ENCODE measurements at places on chromosomes 2 and 18.

GRCh38 chr18:56815926-56816325, 164.8 kb downstream of the WDR7 start:
- no peak for DNase-seq

DNA sequence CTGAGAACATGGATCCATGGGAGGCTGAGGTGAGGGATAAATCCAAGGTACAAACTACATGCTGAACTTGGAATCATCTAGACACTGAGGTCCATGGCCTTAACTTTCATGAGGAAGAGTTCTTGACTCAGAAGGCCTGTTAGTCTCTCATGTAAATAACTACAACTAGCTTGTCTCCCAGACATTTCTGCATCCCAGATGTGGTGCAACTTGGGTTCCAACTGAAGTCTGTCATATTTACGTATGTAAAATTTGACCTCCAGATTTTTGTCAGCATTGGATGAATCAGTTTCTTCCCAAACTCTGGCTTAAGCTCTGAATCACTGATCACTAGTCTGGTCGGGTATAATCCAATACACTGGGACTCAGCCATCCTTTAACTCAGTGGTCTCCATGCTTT, 306.9 kb downstream of the PDE11A start:
- DNase-seq = no peak

DNA sequence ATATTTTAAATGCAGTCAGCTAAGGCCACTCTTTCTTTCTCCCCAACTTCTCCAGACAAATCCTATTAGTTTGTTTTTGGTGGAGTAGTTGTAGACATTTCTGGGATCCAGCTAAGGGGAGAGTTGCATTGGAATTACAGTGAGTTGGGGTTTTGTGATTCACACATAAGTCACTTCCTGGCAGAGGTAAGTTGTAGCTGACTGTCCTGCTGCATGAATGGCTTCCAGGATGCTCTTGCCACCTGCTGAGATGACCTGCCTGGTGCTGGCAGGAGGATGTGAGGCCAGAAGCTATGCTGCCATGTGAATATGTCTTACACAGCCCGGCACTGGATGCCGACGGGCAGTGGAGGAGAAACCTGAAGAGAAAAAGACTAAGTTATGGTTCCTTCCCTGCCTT, 243.7 kb downstream of the TDRD15 start:
- no peak for DNase-seq

DNA sequence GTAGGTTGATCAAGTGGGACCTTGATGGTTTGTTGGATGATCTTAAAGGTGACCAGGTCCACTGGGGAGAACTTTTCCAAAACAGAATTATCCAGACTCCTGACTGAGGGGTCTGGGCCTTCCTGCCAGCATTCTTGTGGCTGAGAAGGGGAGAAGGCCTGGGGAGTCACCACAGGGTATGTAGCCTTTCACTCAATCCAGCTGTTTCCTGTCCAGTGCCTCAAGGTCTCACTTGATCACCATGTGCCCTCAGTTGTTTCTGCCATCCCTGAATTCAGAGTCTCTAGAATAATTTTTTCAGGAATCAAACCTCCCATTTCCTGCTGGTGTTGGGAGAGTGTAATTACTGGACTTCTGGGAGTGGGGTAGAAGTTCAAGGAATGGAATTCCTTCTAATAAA, 54.4 kb upstream of the TANC1 start:
- no peak for DNase-seq

GRCh38 chr18:939166-939565, 34.5 kb downstream of the ADCYAP1 start:
- no peak for DNase-seq

GRCh38 chr2:105262651-105263091, 21.1 kb downstream of the GPR45 start:
- DNase-seq = no peak

DNA sequence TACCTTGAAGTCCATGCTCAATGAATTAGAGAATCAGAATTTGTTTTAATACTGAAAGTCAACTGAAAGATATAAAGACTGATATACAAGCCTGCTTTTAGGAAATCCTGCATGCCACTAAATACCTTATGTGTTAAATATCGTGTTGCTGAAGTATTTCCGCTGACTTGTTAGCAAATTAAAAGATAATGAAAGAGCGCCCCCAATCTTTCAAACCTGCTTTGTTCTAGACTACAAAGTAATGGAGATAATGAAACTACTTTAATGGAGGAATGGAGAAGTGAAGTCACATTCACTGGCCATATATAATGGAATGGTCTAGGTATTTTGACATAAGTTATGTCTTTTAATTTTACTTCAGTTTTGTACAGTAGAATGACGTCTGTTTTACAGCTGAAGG, 95.7 kb downstream of the ASXL3 start:
- DNase-seq = no peak

DNA sequence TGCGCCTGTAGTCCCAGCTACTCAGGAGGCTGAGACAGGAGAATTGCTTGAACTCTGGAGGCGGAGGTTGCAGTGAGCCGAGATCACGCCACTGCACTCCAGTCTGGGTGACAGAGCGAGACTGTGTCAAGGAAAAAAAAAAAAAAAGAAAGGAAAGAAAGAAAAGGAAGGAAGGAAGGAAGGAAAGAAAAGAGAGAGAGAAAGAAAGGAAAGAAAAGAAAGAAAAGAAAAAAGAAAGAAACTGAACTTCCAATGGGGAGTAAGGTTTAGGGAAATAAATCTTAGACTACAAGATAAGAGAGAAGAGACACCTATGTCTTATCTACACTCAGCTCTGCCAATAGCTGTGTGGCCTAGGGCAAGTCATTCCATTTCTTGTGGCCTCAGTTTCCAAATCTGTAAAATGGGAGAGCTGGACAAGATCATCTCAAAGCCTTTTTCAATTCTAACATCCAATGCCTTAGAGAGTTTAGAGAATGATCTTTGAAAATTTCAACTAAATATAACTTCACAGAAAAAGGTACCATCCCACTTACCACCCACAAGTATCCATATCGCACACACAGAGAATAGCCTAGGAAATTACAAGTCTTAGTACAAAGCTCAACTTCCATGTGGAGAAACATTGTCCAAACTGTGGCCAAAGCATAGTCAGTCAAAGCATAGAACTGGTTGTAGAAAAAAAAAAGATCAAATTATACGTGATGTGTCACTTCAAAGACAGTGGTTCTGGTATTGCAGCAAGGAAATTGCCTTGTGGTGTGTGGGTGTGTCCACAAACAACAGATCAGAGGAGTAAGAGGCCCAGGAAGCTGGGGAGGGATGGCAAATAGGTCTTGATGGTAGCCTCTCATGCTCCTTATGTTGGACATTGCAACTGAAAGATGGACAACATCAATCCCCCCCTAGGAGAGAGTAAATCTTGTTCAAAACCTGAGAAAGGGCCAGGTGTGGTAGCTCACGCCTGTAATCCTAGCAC, 42.4 kb downstream of the SLC14A2 start:
- DNase-seq = peak; percentile 42

GRCh38 chr2:176493909-176494308, 224.7 kb downstream of the MTX2 start:
- DNase-seq = no peak

DNA sequence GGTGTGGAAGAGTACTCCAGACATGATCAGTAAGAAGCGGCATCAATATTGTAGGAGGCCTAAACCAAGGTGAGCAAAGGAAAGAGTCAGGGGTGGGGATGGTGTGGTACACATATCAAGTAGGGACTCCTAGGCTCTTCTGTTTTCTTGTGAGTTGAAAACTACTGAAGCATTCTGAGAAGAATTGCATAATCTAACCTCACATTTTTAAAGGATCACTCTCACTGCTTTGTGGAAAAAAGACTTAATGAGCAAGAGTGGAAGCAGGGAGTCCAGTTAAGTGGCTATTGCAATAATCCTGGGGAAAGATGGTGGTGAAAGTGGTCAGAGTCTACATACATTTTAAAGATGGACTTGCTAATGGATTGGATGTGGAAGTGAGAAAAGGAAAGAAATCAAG, 899.5 kb upstream of the FAM98A start:
- no peak for DNase-seq

- no peak for DNase-seq
Measured at GRCh38 chr2:132669908-132670495, at the start of gene LYPD1. Gene LYPD1 (minus strand): TSS chr2:132670205. CDS start chr2:132669932, 273 bp downstream.

Data from T-helper 2 cell treated with Interferon-gamma antibody and Interleukin-4, amounts not matched to agents 5 μg/mL and 100 μg/mL, for 36 hours (primary cell).